ENCODE measurements at places on chromosomes 6 and 20. TPM values are rescaled to one million over a fixed set of nuclear protein-coding genes. Genes with fewer than 3 reads are reported as not detected.

Gene NR2E1
- not detected for total RNA-seq

Gene ATP9A
- 27.6 TPM for total RNA-seq

DNA sequence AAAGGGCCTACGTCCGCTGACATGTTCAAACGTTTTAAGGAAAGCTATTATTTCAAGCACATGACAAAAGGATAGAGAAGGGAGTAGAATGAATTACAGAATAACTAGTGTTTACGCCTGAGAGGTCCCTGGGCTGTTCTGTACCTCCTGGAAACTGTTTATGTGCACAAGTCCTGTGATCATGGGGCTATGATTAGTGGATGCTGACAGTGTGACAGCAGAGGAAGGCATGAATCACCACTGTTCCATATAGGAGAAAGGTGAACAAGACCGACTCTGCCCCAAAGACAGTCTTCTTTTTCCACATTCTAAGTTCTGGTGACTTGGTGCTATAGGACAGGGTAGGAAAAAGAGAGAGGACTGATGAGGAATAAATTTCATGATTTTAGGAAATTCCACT is 249.2 kb upstream of the PRDM1 start:
- no peak for DNase-seq

Gene TCP1
- 165 TPM for total RNA-seq

- DNase-seq, result no peak
Observed at GRCh38 chr6:122285292-122285913, 114.0 kb upstream of the HSF2 start.

DNA sequence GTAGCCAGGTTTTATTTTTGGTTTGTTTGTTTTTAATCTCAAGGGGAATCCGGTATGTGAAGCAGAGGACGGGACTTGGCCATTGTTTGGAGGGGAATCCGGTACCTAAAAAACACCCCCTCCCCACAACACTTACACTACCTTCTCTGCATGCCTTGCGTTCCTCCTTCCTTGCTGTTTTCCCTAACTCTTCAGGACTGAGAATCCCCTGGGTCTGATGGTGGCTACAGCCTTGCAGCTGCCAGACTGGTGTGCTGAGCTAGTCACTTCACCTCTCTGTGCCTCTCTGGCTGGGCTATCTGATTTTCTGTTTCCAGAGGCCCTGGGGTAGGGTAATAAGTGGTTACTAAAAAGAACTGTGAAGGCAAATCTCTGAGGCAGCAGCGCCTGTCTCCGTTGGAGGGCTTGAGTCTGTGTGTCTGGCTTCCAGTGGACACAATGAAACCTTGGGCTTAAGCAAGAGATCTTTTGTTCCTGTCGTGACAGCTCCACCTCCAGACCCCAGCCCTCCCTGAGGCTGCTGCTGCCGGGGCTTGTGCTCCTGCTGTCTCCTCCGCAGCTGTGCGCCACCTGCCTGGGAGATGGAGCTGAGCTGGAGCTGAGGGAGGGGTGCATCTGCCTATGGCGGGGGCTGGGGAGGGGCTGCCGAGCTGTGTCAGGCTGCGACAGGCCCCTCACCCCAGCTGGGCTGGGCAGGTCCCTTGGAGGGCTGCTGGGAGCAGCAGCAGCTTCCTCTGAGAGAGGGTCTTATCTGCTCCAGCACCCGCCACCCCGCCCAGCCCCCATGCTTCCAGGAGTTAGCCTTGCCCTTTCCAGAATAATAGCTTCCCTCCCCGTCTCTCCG is 65.8 kb upstream of the CCDC167 start:
- DNase-seq, result peak; percentile 28

DNA sequence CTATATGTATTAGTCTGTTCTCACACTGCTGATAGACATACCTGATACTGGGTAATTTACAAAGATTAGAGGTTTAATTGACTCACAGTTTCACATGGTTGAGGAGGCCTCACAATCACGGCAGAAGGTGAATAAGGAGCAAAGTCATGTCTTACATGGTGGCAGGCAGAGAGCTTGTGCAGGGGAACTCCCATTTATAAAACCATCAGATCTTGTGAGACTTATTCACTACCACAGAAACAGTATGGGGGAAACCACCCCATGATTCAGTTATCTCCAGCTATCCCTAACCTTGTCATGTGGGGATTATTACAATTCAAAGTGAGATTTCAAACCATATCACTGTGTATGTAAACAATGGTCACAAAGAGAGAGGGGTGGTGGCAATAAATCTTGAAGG is 6.6 kb downstream of the CST8 start:
- no peak for DNase-seq

Gene TPBG
- 9.8 TPM for total RNA-seq

GRCh38 chr6:144434308-144434990 is 149.3 kb downstream of the UTRN start:
- no peak for DNase-seq

Gene MC3R
- total RNA-seq, result not detected

- no peak for DNase-seq
Observed at GRCh38 chr20:17816804-17817587, 117.2 kb downstream of the BANF2 start.

Gene PBOV1
- total RNA-seq, result not detected

Gene ZBP1
- not detected for total RNA-seq

- no peak for DNase-seq
Observed at GRCh38 chr20:46710153-46710913, 884 bp downstream of the SLC2A10 start.

All from left cardiac atrium (tissue), 4 donors.